ENCODE measurements at places on chromosomes 13 and 19.

DNA sequence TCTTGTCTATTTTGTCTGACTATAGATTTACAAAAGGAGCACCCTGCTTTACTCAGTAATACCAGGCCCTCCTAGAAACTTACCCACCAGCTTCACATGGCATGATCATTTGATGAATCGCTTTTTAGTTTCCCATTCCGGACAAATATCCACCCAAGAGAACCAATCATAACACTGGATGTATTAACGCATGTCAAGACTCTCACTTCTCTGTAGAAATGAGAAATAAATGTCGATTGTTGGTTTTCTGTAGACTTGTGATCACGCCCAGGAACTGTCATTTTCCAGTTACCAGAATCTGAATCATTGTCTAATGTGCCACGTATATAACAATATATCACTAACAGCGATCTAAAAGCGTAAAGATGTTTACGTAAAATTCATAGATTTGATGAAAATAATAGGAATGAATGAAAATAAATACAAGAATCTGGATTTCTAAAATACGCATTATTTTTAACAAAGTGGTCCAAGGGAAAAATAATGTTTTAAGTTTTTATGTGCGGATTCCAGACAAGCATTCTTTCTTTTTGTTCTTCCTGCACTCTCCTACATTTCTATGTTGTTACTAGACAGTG is 14.0 kb downstream of the CDX2 start:
- no peaks in the 10 kb centered on the region for H3K36me3 ChIP-seq
- H3K27me3 ChIP-seq: no peaks in the 10 kb centered on the region
- H3K4me3 ChIP-seq: no peak overlapping the region
- H3K27ac ChIP-seq: no peak overlapping the region
- peaks cover 24% of the 10 kb centered on the region for H3K4me1 ChIP-seq

DNA sequence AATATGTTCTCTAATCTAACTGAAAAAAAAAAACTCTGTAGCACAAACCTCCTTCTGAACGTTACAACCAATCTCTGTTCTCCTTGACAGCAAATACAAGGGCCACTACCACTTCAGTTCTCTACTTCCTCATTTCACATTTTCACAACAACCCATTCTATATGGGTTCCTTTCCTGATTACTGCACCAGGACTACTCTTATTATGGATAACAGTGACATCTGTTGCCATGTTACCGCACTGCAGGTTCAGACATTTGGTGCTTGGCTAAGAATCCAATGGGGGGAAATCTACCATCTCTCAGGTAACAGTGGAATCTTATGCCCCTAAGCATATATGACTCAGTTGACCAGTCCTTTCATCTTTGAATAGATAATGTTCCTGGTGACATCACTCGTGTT is 11.6 kb upstream of the FPR3 start:
- no peaks in the 10 kb centered on the region for H3K4me1 ChIP-seq
- no peaks in the 10 kb centered on the region for H3K36me3 ChIP-seq

DNA sequence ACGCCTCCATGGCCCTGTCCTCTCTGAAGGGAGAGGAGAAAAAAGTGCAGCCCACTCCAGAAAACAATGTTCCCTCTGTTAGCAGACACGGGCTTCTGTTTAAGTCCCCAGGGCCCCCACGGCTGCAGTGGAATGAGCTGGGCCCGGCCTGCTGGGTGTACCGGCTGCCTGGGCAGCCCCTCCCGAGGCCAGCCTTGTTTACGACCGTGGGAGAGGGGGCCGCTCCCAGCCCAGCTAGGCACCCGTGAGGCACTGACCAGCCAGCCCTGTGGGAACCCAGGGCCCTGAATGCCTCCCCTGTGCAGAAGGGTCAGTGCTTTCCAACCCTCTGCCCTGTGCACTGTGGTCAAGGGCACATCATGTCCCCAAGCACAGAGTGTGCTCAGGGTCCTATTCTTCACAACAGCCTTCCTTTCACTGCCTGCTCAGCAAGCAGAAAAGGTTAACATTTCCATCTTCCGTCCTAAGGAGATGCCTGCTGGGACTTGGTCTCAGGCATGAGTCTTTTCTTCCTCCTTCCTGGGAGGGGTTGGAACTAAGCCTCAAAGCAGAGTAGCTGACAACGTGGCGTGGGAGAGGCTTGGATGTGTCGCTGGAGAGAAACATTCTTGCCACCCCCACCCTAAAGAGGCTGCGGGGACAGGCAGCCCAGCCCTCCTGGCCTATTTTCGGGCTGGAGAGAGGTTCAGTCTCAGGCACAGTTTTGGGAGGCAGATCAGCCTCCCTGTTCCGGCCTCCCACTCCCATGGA is 90.1 kb downstream of the RGCC start:
- no peak overlapping the region for H3K4me3 ChIP-seq
- H3K4me1 ChIP-seq: no peaks in the 10 kb centered on the region
- no peaks in the 10 kb centered on the region for H3K27me3 ChIP-seq
- DNase-seq: no peak
- H3K36me3 ChIP-seq: no peaks in the 10 kb centered on the region
- H3K27ac ChIP-seq: no peak overlapping the region

- no peaks in the 10 kb centered on the region for H3K27me3 ChIP-seq
- peaks cover 16% of the 10 kb centered on the region for H3K4me1 ChIP-seq
- H3K27ac ChIP-seq: peak overlapping the region; percentile 32
- H3K36me3 ChIP-seq: no peaks in the 10 kb centered on the region
These were observed 25.7 kb downstream of the CCNE1 start for GRCh38 chr19:29837448-29837981.

GRCh38 chr13:85283408-85283807 is 515.8 kb downstream of the SLITRK6 start:
- no peaks in the 10 kb centered on the region for H3K36me3 ChIP-seq
- H3K27ac ChIP-seq: no peak overlapping the region
- no peak for DNase-seq
- no peak overlapping the region for H3K4me3 ChIP-seq
- H3K4me1 ChIP-seq: no peaks in the 10 kb centered on the region
- H3K27me3 ChIP-seq: no peaks in the 10 kb centered on the region

DNA sequence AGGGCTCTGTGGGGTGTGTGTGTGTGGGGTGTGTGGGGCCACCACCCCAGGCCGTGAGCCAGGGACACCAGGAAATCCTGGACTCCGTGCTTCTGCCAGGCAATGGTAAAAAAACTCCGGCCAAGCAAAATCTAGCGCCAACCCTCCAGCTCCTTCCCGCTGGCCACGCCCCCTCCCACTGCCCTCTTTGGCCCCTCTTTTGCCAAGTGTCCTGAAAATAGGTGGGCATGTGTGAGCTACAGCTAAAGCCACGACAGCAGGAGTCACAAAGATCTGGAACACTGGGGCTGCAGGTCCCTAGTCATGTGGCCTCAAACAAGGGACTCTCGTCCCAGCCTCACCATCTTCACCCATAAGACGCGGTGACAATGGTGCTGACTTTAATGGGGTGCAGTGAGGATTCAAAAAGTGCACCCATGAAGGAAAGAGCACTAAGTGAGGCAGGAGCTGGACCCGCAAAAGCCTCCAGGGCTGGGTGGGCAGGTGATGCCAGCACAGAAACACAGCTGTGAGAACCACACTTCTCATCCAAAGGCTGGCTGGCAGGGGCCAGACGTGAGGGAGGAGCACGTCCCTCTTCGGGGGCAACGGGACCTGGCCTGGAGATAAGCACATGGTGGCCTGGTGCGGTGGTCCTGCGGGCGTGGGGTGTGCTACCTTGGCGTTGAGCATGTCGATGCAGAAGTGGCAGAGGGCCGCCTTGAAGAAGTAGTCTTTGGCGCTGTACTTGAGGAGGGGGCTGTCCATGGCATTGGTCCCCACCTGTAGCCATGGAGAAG is 7.5 kb upstream of the KPTN start:
- no peaks in the 10 kb centered on the region for H3K27me3 ChIP-seq
- H3K4me1 ChIP-seq: peaks cover 13% of the 10 kb centered on the region
- no peak overlapping the region for H3K4me3 ChIP-seq
- DNase-seq: no peak
- H3K36me3 ChIP-seq: peaks cover 21% of the 10 kb centered on the region

DNA sequence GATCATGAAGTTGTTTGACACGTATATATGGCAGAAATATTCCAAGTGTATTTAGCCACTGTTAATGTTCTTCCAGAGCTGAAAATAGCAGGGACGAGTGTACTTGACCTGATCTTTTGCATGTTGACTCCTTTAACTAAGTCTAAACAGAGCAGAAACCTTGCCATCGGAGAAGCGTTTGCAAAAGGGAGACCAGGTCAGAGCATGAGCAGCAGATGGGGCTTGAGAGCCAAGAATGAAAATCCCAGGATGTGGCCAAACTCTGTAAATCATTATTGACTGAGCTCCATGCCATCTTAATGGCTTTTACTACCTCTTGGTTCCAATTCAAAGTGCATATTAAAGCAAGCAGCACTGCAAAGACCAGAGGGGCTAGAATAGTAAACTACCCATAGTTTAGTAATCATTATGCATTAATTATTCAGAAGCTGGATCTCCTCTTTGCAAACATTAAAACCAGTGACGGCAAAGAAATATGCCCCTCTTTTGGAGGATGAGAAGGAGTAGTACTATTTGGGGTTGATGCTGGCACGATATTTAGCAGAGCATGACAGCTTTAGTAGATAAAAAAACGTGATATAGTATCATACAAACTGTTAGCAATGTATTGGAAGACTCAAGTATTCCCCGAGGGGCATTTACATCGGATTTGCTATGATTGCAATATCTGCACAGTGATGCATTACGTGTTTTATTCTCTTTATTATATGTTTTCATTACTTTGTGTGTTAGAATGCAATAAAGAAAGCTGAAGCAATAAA is 55.7 kb downstream of the FAM216B start:
- H3K27me3 ChIP-seq: no peaks in the 10 kb centered on the region
- no peak for DNase-seq
- no peaks in the 10 kb centered on the region for H3K4me1 ChIP-seq
- no peak overlapping the region for H3K27ac ChIP-seq
- no peaks in the 10 kb centered on the region for H3K36me3 ChIP-seq

DNA sequence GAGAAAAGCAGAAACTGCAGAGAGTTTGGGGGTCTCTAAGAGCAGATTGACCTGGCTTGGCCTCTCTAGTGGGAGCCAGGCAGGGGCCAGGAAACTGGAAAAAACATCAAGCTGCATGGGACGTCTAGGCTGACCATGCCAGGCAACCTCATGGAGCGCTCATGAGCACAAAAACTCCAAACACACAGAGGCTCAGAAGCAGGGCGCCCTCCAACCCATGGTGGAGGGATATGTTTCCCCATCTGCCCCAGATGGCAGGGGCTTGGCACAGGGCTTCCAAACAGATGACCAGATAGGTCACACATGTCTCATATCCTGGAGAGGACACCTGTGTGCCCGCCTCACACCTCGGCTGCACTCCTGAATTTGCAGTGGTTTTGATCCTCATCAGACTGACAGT is 879.0 kb downstream of the UQCRFS1 start:
- no peaks in the 10 kb centered on the region for H3K27me3 ChIP-seq
- H3K27ac ChIP-seq: no peak overlapping the region
- no peaks in the 10 kb centered on the region for H3K4me1 ChIP-seq
- H3K36me3 ChIP-seq: no peaks in the 10 kb centered on the region

- H3K27me3 ChIP-seq: no peaks in the 10 kb centered on the region
- DNase-seq: peak; percentile 94
- H3K27ac ChIP-seq: peak within 1 kb of the TSS; percentile 81
- peaks cover 50% of the 10 kb centered on the region for H3K4me1 ChIP-seq
- peak within 1 kb of the TSS; percentile 89 for H3K4me3 ChIP-seq
These were observed at the start of gene GNG7 for GRCh38 chr19:2702170-2703076. Gene GNG7, minus strand, starts transcription at chr19:2702694. Its CDS starts 182,006 bp downstream, at chr19:2520688.

DNA sequence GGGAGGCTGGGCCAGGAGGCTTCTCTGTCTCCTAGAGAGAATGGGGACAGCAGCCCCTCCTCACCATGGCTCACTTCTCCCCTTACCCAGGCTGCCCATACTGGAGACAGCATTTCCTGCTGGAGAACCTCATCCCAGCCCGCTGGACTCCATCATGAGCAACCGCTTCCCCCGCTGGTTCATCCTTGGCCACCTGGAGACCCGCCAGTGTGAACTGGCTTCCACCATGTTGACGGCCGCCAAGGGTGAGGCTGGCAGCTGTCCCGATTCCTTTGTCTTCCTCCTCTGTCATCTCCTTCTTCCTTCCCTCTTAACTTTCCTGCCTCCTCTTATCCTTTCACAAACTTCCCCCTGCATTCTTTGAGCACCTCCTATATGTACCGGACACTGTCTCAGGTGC is 28.0 kb downstream of the ZSWIM4 start:
- no peaks in the 10 kb centered on the region for H3K27me3 ChIP-seq
- no peak overlapping the region for H3K4me3 ChIP-seq
- no peak for DNase-seq
- H3K36me3 ChIP-seq: peaks cover 2% of the 10 kb centered on the region

GRCh38 chr19:29587059-29587458 is 19.0 kb upstream of the POP4 start:
- H3K27ac ChIP-seq: no peak overlapping the region
- peaks cover 30% of the 10 kb centered on the region for H3K27me3 ChIP-seq
- DNase-seq: no peak
- no peaks in the 10 kb centered on the region for H3K4me1 ChIP-seq
- H3K4me3 ChIP-seq: no peak overlapping the region

DNA sequence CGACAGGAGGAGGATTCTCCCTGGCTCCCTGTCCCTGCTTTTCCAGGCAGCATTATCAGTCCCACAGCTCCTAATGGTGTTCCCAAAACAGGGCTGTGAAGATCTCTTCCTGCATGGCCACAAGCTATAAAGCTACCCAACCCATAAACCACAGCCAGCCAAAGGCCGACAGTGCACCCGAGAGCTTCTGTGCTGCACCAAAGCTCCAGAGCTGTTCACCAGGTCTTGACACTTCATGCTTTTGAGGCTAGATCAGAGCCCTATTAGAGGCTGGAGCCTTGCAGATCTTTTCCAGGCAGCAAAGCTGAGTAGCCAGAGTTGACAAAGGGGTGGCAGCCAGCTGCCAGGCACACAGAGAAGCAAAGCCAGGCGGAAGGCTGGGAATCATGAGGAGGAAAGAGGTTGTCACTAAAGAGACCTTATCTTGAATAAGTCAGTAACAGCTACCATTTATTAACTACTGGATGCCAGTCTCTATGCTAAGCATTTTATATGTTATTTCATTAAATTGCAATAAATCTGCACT is 180.4 kb downstream of the KATNAL1 start:
- DNase-seq: no peak
- H3K4me3 ChIP-seq: no peak overlapping the region
- H3K4me1 ChIP-seq: peaks cover 4% of the 10 kb centered on the region
- no peak overlapping the region for H3K27ac ChIP-seq

GRCh38 chr19:5293612-5294378 is 46.8 kb downstream of the PTPRS start:
- no peaks in the 10 kb centered on the region for H3K36me3 ChIP-seq
- no peak overlapping the region for H3K27ac ChIP-seq
- H3K27me3 ChIP-seq: peaks cover 24% of the 10 kb centered on the region
- peaks cover 15% of the 10 kb centered on the region for H3K4me1 ChIP-seq

GRCh38 chr19:23596872-23597271 is 90.1 kb downstream of the ZNF675 start:
- H3K27ac ChIP-seq: no peak overlapping the region
- no peaks in the 10 kb centered on the region for H3K36me3 ChIP-seq
- DNase-seq: no peak
- H3K4me3 ChIP-seq: no peak overlapping the region
- H3K27me3 ChIP-seq: no peaks in the 10 kb centered on the region

GRCh38 chr13:112252804-112253590 is 123.2 kb upstream of the SPACA7 start:
- no peak overlapping the region for H3K27ac ChIP-seq
- no peak for DNase-seq

All from B cell (primary cell).